ENCODE measurements at places on chromosomes 6 and 20.

DNA sequence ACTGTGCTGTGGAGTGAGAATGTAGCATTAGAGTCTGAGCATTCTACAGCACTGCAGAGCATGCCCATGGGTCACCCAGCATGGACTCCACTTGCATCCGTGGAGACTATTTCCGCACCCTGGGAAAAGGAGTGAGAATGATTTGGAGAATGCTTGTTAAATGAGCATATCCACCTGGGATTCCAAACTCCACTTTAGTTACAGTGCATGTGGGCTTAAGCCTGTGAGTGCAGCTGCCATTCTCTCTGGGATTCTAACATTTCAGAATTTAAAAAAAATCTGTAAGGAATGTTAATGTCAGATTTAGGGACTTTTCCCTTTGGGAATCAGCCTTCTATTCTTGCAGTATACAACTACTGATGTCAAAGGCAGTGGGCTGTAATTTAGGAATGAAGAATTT lies 33.4 kb downstream of the KIF25 start:
- no peak for DNase-seq

- DNase-seq, result no peak
These were observed 1.0 kb downstream of the GMEB2 start for GRCh38 chr20:63625771-63626423.

DNA sequence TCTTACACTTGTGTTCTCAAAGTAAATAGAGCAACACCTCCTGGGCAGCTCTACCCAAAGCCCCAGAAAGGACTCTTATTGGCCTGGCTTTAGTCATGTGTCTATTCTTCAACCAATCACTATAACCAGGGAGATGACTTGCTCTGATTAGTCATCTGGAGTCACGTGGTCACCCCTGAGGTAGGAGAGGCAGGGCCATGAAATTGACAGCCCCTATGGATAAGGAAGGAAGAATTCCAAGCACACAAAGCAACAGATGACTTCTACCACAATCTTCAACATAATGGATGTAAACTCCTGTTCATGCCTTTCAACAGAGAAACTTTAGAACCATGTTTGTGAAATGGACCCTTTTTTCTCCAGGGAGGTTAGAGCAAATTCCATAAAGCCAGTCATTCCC lies 24.6 kb upstream of the EYA2 start:
- no peak for DNase-seq

DNA sequence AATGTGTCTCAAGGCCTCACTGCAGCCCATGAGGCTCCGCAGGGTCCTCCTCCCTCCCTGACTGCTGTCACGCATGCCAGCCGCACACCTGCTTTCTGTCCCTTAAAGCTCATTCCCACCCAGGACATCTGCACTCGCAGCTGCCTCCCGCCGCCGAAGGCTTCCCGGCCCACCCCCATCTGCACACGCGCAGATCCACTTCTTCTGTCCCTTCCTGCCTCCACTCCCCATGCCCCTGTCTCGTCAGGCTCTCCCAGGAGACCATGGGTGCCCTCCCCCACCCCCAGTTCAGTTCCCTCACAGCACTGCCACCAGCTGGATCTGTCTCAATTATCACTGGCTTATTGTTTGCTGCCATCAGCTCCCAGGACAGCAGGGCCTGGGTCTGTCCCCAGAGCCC lies 63.0 kb downstream of the RIPOR3 start:
- no peak for DNase-seq

GRCh38 chr6:25411316-25411950 lies 132.3 kb downstream of the CARMIL1 start:
- DNase-seq, result no peak

DNA sequence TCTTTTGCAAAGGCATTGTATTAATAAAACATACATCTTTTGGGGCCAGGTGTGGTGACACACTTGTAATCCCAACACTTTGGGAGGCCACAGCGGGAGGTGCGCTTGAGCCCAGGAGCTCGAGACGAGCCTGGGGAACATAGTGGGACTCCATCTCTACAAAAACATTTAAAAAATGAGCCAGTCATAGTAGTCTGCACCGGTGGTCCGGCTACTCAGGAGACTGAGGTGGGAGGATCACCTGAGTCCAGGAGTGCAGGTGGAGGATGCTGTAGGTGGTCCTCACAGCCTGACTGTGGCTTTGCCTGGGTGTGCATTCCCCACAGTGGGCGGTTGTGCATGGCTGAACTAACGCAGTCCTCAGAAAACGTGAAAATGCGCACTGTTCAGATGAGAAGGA lies 162.5 kb downstream of the DLL1 start:
- DNase-seq, result no peak

DNA sequence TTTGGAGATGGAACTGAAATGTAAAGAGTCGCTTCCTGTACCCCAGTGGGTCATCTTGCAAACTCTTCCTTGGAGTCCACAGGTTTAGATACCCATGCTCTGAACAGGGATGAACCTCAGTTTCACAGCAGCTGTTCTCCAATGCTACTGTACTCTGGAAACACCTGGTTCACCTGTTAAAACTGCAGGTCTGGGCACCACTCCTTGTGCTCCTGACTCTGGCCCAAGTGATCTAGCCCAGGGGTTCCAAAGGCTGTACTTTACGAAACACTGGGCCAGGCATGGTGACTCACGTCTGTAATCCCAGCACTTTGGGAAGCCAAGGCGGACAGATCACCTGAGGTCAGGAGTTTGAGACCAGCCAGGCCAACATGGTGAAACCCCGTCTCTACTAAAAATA lies 102.1 kb downstream of the ATP9A start:
- DNase-seq, result no peak

DNA sequence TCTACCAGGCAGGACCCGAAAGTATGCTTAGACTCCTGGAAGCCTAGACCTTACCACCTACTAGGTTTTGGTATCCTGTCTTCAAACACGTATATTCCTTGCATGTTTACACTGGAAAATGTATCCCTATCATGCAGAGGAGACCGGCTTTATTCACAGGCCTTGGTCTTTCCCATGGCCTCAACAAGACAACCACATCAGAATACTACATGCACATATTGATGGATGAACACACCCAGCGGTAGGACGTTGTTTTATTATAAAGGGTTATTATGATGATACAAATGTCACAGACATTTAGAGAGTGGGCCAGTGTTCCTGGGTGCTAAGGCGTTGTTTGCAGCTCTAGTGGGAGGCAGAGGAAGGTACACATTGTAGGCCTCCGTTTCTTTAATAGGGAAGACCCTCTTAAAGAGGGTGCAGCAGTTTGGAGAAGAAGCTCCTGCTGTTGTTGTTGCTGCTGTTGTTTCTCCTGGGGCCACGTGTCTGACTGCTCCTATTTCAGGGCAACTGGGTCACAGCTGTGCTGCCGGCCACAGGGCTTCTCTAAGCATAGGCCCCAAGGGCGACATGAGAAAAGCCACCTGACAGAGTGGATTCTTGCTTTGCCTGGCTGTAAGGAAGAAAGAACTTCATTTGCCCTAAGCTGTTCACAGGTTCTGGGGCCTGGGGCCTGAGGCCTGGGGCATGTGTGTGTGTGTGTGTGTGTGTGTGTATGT lies 98.3 kb upstream of the SASH1 start:
- DNase-seq, result no peak

DNA sequence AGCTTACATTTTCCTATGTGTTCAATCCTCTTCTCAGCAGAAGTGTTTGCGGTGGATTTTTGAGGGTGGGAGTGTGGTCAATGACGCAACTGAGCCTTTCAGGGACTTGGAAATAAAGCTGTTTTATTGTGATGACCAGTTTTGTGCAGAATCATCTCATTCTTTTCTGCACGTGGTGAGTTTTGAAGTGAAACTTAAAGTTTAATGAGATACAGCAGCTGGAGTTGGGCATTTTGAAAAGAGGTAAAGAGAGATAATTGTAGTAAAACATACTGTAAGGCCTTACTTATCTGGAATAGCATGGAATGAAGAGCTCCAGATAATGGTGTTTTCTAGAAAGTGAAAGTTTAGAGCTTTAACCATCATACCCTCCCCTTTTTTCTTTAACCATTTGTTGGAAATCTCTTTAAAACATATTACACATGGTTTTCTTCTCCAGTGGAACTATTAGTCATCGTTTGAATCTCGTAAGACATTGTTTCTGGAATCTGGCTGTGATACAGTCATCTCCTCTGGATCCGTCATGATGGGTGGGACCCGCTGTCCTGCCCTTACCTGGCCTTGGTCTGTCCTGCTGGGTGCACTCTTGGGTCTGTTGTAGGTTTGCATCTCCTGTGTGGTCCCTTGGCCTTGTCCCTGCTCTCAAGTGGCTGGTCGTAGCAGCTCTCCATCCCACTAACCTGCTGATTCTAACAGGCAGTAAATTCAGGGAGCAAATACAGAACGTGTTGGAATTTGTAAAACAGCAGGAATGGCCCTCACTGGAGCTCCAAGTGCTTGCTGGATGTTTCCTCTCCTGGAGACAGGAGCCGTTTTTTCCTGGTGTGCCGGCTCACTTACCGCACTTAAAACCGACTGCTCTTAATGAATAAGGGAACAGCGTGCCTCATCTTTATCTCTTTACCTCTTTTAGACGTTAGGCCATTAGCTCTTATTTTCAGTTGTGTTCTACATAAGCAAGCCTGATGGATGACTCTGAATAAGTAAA lies 29.8 kb downstream of the UST start:
- DNase-seq, result no peak

DNA sequence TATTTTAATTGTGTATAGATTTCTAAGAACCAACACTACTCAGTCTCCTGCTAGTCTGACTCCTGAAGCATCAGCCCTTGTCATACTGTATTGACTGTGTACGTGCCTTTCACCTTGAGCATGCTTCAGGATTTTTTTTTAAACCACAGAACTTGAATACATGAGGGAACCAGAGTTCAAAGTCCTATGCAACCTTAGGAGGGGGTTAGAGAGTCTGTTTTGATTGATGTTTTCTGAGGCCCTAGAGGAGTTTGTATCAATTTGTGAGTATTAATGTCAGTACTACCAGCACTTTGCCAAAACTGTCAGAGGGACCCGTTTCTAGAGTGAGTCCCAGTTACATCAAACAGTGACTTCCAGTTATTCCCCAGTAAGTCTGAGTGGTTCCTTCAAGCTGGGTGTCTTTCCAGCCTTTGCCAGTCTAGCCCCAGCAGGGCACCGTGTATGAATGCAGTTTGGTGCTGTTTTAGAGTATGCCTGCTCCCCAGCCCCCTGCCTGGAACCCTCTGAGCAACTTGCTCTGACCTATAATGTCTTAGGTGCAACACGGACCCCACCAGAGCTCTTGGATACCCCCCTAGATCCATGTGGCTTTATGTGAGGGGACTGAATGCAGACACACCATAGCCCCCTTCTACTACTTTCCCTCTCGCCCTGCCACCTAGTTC lies 8.5 kb downstream of the TP53INP2 start:
- DNase-seq, result no peak

DNA sequence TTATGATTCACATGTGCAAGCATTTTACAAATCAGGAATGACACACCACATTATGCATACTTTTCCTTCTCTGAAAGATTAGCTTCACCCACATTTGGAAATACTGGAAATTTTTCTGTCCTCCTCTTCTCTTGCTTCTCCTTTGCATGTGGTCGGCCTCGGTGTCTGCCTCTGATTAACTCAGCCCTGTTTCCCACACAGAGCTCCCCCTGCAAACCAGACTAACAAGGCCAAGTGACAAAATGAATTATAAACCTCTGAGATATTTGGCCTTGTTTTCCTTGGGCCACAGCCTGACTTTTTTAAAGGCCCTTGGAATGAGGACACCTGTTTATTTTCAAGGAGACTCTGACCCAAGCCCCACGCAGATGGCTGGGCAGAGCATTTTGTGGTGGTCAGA lies 9.0 kb upstream of the CCN6 start:
- no peak for DNase-seq

DNA sequence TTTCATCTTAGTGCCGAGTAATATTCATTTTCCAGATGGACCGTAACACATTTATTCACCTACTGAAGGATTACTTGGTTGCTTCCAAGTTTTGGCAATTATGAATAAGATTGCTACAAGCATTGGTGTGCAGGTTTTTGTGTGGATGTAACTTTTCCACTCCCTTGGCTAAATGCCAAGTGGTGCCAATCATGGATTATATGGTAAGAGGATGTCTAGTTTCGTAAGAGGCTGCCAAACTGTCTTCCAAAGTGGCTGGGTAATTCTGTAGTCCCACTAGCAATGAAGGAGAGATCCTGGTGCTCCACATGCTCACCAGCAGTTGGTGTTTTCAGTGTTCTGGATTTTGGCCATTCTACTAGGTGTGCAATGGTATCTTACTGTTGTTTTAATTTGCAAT lies 117.1 kb downstream of the IRF4 start:
- no peak for DNase-seq

DNA sequence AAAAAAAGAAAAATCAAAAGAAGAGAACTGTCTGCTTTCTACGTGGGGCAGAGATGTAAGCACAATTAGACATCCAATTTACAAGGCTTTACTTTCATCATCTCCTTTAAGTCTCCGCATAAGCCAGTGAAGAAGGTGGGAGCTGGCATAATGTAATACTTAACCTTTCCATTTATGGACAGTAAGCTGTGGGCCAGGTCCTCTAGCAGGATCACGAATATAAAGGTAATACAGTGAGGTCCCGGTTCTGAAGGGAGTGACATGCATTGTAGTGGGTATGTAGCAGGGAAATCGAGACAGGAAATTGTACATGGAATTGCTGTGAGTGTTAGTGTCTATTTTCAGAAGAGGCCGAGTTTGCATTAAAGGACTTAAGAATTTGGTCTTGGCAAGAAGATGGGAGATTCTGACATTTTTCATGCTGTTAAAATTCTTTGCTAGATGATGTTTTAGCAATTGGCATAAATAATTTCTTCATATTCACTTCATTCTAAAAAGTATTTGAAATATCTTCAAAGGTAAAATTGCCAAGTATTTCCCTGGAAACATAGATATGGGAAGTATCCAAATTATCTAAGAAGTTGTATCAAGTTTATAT lies 20.4 kb upstream of the POPDC3 start:
- DNase-seq, result no peak

DNA sequence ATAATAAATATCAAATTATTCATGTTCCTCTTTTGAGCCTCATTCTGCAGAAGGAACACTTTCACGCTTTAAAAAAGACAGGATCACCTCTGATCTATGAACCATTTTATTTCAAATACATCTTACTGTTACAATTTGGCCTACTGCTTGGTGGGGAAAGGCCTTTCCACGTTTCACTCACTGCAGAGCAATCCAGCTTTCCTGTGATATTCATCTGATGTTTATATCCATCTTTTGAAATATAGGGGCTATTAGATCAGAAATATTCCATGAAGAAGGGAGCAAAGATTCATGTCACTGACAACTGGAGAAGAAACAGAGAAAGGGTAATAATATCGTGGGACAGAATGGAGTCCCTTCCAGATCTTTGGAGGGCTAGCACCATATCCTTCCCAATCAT lies 262.9 kb downstream of the ADGB start:
- DNase-seq, result no peak

DNA sequence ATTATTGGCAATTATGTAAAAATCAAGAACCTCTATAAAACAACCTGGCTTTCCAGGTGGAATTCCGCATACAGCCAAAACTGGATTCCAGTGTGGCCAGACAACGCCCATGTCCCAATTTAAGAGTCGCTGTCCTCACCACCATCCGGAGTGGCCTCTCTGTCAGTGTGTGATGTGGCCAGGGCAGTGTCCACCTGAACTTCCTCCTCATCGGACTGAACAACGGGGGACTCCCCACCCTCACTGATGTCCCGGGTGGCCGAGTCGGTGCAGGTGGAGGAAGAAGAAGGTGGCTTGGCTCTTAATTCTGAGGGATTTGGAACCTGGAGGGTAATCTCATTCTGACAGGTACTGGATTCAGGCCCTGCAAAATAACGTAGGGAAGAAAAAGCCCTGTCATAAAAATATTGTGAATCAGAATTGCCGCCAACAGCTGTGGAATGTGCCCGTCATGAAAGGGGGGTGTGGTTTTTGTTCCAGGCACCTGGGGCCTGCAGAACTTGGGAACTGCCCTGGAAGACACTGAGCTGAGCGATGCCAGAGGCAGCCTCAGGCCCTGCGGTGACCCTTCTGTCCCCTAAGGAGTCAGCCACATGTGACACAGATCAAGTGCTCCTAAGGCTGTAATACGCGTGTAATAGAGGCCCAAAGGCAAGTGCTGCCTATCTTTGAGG lies 139.8 kb downstream of the DTNBP1 start:
- no peak for DNase-seq
